ENCODE measurements at places on chromosomes 5 and 9. TPM values are rescaled to one million over a fixed set of nuclear protein-coding genes. Genes with fewer than 3 reads are reported as not detected.

The AQP3 gene
- 10.4 TPM for total RNA-seq

DNA sequence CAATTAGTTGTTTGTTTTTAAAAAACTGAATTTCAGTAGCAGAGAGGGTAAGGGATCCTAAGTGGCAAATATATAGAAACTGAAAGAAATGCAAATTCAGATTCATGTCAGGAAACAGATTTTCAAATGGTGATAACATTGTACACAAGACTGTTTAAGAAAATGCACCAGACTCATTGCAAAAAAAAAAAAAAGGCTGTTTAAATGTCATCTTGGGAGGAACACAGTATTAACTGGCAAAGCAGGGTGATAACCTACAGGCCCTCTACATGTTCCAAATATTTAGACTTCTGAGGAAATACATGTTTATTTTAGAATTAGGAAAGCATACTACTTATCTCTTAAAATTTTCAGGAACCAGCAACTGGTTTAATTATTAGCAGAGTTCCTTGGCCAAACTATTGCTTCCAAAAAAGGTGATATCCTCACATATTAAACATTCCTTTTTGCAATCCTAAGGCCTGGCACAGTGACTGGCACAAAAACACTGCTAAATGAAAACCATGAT lies 114.5 kb downstream of the TSSK1B start:
- H3K27me3 ChIP-seq, result no peaks in the 10 kb centered on the region
- peaks cover 17% of the 10 kb centered on the region for H3K4me1 ChIP-seq
- no peak overlapping the region for H3K4me3 ChIP-seq
- no peaks in the 10 kb centered on the region for H3K36me3 ChIP-seq
- DNase-seq, result no peak

The SPINK5 gene
- 3.1 TPM for total RNA-seq

The SLC27A6 gene
- not detected for total RNA-seq

The C5 gene
- total RNA-seq, result 12.3 TPM

DNA sequence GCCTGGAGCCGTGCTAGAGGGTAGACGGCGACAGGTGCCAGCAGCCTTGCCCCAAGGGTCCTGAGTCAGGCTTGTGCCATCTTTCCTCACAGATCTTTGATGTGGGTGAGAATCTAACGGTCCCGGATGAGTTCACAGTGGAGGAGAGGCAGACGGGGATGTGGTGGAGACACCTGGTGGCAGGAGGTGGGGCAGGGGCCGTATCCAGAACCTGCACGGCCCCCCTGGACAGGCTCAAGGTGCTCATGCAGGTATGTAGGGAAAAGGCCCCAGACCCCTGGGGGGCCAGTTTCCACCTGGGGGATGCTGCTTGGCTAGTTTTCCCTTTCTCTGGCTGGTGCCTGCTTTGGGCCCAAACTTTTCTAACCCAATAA lies 24.0 kb downstream of the PTGES2 start:
- H3K36me3 ChIP-seq, result peaks cover 85% of the 10 kb centered on the region
- H3K4me1 ChIP-seq, result peaks cover 13% of the 10 kb centered on the region
- no peak overlapping the region for H3K27ac ChIP-seq
- no peak overlapping the region for H3K4me3 ChIP-seq
- H3K27me3 ChIP-seq, result no peaks in the 10 kb centered on the region

DNA sequence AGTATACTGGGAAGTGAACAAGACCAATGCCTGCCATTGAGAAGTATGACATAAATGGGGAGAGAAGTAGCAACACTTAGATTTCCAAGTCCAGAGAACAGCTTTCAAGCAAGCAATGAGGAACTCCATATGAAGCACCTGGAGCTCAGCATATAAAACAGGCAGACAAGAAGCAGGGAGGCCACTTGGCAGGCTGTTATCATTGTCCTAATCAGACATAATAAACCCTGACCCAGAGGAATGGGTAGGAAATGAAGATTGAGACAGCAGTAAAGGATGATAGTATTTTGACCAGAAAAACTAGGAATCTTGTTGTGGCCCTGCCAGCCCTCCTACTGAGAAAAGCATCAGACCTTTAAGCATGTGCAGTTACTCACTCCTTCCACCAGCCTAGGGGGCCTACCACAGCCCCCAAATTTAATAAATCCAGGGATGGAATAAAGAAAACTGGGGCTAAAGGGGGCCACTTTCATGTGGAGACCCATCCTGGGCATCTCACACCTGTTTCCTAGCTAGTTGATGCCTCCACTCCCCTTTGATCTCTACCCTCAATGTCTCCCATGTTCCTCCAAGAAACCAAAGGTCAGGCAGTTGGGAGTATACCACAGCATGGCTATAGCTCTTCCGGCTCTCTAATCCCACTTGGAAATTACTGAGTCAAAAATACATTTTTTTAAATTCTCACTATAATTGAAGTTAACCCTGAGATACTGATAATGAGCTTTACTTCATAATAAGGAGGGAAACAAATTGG lies 135.1 kb downstream of the SIL1 start:
- H3K27me3 ChIP-seq, result no peaks in the 10 kb centered on the region
- DNase-seq, result no peak
- H3K4me3 ChIP-seq, result no peak overlapping the region
- H3K27ac ChIP-seq, result no peak overlapping the region

The SHOC1 gene
- not detected for total RNA-seq

The ZNF366 gene
- not detected for total RNA-seq

The FOXD4L3 gene
- total RNA-seq, result 1.2 TPM

The PCDHGA6 gene
- total RNA-seq, result 0.71 TPM

The CAMK4 gene
- 19.4 TPM for total RNA-seq

GRCh38 chr9:129884220-129885017 lies 49.2 kb downstream of the USP20 start:
- H3K36me3 ChIP-seq, result peaks cover 8% of the 10 kb centered on the region
- peak overlapping the region; percentile 66 for H3K4me3 ChIP-seq
- peak; percentile 89 for DNase-seq
- H3K27me3 ChIP-seq, result no peaks in the 10 kb centered on the region

The LCN9 gene
- total RNA-seq, result not detected

All from Calu3 (cell line).